ENCODE measurements at places on chromosomes 4 and X.

- no peak for DNase-seq
Measured at GRCh38 chrX:54223581-54223980, 40.5 kb upstream of the FAM120C start.

DNA sequence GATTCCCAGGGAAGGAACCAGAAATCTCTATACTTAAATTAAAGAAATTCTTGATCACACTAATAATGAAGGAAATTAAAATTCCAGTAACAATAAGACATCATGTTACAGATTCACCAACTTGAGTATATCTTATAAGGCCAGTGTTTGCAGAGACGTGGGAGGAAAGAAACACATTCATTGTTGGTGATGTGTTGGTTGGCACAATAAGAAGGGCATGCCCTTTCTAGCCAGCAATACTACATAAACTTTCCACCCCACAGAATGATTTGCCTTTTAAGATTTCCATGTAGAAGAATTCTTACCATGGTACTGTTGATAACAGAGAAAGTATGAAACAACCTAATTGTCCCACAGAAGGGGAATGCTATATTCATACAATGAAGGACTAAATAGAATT is 581.5 kb downstream of the STIM2 start:
- DNase-seq = no peak

- DNase-seq = no peak
Measured at GRCh38 chr4:38757945-38758600, 24.7 kb downstream of the TLR10 start.

DNA sequence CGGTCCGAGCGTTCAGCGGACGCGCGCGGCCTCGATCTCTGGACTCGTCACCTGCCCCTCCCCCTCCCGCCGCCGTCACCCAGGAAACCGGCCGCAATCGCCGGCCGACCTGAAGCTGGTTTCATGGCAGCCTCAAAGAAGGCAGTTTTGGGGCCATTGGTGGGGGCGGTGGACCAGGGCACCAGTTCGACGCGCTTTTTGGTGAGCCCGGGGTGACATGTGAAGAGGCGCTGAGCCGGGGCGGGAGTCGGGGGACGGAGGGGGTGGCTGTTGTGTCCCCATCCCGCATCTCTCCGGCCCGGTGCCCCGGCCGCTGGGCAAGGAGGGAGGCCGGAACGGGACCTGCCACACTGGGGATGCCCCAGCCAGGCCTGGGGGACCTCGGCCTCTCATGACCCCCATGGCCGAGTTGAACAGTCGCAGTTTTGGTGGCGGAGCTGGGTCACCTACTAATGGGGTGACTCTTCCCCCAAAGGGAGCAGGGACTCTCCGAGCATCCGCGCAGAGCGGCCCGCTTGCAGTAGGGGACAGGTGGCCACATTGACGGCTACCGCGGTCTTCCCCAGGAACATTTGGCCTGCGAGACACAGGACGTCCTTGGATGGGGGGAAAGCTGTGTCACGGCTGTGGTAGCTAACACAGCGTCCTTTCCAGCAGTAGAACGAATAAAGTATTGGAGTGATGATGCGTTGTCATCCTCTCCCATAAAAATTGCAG is at the start of gene GK:
TSS of gene GK (plus strand) at position 9 of the 717 bp plus-strand sequence. CDS start at position 124, 115 bp downstream.
- DNase-seq = no peak

DNA sequence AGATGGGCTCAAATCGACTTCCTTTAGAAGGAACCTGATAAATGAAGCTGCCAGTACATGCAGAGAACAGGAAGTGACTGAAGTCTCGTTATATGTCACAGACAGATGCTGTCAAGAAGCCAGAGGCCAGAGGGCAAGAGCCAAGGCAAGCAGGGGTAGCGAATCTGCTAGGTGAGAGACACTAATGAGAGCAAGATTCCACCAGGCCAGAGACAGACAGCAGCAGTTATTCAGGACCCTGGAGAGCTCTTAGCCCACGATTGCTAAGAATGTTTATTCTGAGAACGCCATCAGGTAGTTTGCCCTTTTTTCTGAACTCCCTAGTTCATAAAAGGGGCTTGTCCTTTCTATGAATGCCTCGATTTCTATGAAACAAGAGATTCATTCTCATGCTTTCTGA is 73.7 kb downstream of the BEND2 start:
- no peak for DNase-seq

DNA sequence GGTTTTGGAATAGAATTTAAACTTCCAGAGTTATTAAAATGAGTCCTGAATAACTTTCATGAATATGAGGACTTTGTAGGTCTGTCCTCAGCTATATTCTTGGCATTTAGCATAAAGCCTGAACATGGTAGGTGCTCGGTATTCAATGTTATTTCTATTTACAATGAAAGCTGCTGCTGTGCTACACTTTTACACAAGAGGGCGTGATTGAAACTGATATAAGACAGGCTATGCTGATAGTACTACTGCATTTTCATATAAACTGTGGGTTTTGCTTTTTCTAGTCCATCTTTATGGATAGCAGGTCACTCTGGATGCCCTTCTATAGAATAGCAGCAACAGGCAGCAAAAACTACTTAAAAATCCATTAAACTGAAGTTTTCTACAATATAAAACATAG is 12.3 kb upstream of the GNPDA2 start:
- DNase-seq = no peak

GRCh38 chrX:19195243-19195610 is 73.0 kb upstream of the ADGRG2 start:
- DNase-seq = no peak

- DNase-seq = no peak
Measured at GRCh38 chr4:122099896-122100295, 52.2 kb upstream of the BLTP1 start.

DNA sequence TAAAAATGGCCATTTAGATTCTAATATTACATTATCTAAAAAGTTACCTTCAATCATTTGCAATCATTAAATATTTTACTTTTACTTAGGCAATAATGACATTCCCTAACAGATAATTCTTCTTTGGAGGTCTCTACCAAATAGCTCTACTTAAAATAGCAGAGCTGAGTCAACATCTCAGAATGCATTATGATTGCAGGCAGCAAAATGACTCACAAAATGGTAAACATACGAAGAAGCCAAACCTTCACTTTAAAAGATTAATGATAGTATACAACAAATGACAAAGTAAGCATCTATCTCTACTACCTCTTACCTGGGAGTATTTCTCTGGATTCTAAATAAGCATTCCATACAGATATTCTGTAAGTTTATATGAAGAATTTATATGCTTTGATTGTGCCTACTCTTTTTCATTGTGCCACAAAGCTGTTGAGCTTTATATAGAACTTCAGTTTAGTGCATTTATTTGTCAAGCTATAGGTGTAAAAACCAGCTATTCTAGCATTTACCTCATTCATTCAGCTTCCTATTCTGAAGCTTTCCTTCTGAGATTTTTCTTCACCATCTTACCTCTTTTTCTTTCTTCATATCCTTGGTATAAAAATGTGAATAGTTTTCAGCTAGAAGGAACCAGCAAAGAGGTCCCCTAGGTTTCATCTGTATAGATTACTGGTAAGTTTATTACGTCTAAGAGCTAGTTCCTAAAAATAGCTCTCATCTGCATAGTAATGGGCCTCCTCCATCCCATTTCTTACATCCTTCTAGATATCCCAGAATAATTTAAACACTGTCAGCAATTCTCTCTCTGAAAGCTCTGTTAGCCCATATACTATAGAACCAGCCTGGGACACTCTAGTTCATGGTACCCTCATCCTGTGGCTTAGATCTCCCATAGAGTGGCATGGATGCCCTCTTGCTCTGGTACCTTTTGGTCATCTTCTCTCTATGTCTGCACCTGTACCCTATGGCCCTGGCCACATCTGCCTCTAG is 17.2 kb upstream of the SPCS3 start:
- no peak for DNase-seq

- no peak for DNase-seq
Measured at GRCh38 chr4:153467897-153468262, 1.7 kb downstream of the TMEM131L start.

- no peak for DNase-seq
Measured at GRCh38 chrX:13088156-13088487, 43.7 kb upstream of the FAM9C start.

DNA sequence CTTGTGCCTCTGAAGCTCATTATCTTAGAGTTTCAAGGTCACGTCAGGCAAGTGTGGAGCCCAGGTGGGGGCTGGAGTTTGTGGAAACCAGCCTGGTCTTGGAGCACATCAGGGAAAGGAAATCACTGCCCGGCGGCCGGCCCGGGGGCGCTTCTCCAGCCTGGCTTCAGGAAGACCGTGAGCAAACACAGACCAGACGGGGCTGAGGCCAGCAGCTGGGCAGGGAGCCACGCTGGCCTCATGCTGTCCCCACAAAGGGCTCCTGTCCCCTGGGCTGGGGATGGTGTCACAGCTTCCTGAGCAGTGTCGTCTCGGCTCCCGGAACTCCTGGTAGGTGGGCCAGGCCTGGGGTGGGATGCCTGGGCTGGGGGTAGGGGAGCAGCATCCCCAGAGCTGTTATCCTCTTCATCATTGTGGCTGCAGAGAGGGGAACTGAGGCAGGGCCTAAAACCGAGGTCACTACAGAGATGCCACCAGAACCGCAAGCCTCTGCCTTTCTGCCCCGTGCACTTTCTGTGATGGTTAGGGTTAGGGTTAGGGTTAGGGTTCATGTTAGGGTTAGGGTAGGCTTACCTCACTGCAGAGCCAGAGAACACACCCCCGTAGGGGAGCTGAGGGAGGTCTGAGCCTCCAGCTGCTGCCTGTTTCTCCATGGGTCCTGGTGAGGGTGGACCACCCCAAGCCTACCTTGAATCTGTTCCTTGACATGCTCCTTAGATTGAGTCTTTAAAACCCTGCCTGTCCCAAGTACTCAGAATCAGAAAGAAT is 77.5 kb downstream of the HTRA3 start:
- DNase-seq = no peak

GRCh38 chr4:183468210-183469095 is 24.0 kb downstream of the CDKN2AIP start:
- no peak for DNase-seq

DNA sequence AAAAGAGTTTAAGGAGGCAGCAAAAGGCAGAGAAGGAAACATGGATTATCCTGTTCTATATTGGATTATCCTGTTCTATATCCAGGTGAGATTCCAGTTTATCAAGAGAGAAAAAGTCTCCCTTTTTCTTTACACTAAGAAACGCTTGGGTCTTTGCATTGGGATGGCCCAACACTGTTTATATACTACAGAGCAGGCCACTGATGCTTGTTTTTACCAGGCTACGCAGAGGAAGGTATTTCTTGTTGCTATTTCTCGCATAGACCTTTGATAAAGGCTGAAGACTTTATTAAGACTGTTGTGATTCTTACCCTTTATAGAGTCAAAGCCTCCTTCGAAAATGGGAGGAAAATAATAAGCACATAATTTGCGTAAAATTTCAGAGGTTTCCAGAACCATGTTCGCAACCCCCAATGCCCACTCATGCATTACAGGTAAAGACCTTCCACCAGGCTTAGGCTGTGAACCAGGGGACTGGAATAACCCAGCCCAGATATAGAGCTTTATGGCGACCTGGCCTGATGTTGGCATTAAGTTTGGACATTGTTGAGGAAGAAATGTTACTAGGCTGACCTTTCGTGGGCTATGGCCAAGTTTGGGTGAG is 218.3 kb downstream of the PTTG2 start:
- DNase-seq = no peak

DNA sequence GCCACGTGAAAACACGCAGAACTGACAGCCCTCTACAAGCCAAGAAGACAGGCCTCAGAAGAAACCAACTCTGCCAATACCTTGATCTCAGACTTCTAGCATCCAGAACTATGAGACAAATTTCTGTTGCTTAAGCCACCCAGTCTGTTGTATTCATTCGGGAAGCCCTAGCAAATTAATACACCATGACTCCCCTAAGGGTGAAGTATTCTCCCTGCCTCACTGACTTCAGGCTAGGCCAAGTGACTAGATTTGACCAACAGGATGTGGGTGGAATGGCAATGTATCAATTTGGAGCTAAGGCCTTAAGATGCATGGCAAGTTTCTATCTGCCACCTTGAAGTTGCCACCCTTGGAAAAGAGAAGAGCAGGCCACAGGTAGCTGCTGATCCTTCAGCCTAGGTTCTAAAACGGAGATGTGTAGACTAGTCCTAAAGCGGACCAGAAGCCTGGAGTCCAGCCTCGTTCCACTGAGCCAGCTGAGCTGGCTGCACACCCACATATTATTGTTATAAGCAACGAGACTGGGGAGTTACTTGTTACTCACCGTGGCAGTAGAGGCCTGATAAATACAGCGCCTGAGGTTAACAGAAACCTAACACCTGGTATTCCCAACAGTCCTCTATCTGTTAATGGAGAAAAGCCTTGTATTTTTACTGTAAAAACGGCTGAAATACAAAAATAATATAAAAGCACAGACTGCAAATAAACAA is 16.4 kb downstream of the SCARB2 start:
- no peak for DNase-seq

- DNase-seq = no peak
Measured at GRCh38 chrX:115632455-115632854, 71.5 kb downstream of the PLS3 start.

DNA sequence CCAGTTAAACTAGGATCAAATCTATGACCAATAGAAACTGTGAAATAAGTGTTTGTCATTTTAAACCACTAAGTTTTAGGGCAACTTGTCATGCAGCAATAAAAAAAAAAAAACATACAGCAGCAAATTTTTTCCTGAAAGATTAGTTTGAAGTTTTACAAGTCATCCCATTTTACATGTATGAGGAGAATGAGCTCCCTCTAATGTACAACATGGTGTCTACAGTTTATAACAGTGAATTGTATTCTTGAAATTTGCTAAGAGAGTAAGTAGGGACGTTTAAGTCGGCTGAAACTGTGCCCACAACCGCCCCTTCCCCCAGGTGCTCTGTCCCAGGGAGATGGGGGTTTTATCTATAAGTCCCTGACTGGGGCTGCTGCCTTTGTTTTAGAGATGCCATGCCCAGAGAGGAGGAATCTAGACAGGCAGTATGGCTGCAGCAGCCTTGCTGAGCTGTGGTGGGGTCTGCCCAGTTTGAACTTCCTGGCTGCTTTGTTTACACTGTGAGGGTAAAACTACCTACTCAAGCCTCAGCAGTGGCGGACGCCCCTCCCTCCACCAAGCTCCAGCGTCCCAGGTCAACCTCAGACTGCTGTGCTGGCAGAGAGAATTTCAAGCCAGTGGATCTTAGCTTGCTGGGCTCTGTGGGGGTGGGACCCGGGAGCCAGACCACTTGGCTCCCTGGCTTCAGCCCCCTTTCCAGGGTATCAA is 499.3 kb upstream of the CT83 start:
- no peak for DNase-seq

Measured in left renal cortex interstitium (tissue), 4 donors.